ENCODE measurements at places on chromosomes 5 and 9. TPM values are rescaled to one million over a fixed set of nuclear protein-coding genes. Genes with fewer than 3 reads are reported as not detected.

The ANXA2R gene
- 5.3 TPM for total RNA-seq

The ARSI gene
- total RNA-seq, result 1.5 TPM

The SPOCK1 gene
- 92.9 TPM for total RNA-seq

The PCDH1 gene
- total RNA-seq, result 49.2 TPM

The CRAT gene
- total RNA-seq, result 98.3 TPM

The DMAC1 gene
- 22.5 TPM for total RNA-seq

The CCDC183 gene
- 9.5 TPM for total RNA-seq

The NMUR2 gene
- total RNA-seq, result 7.0 TPM

The OR1Q1 gene
- not detected for total RNA-seq

The TAS2R1 gene
- not detected for total RNA-seq

Data from prostate gland (tissue), 2 donors.